H4 (cell line): ENCODE measurements at places on chromosomes 2 and 18. TPM values are rescaled to one million over a fixed set of nuclear protein-coding genes. Genes with fewer than 3 reads are reported as not detected.

The GREB1L gene
- 2.7 TPM in 2 replicates for total RNA-seq

The NYAP2 gene
- 0.53 and 0.95 TPM in 2 replicates for total RNA-seq

The C2orf78 gene
- 0.31 and 0.45 TPM in 2 replicates for total RNA-seq

The SCN2A gene
- 0.10 and 0.64 TPM in 2 replicates for total RNA-seq

The EFR3B gene
- total RNA-seq: 0.19 and 0.21 TPM in 2 replicates

The NETO1 gene
- not detected in 2 replicates for total RNA-seq

The SLC5A7 gene
- total RNA-seq: not detected in 2 replicates

The NFE2L2 gene
- total RNA-seq: 116 and 128 TPM in 2 replicates

The NR4A2 gene
- 0.70 TPM in 1 of 2 replicates, not detected in the other for total RNA-seq

The CD8B2 gene
- total RNA-seq: not detected in 2 replicates

The C1QL2 gene
- not detected in 2 replicates for total RNA-seq
